OCI-LY7 (cell line): ENCODE measurements at places on chromosomes 5 and 9. TPM values are rescaled to one million over a fixed set of nuclear protein-coding genes. Genes with fewer than 3 reads are reported as not detected.

The B4GALT1 gene
- total RNA-seq = 38.7 and 43.7 TPM in 2 replicates

The PKD2L2 gene
- total RNA-seq = not detected in 2 replicates

The ITGA2 gene
- total RNA-seq = 0.09 TPM in 1 of 2 replicates, not detected in the other

The WHRN gene
- total RNA-seq = 2.1 TPM in 2 replicates

The FCN2 gene
- total RNA-seq = not detected in 2 replicates

GRCh38 chr5:73858054-73858453 is 232.1 kb downstream of the ARHGEF28 start:
- no peak for DNase-seq

DNA sequence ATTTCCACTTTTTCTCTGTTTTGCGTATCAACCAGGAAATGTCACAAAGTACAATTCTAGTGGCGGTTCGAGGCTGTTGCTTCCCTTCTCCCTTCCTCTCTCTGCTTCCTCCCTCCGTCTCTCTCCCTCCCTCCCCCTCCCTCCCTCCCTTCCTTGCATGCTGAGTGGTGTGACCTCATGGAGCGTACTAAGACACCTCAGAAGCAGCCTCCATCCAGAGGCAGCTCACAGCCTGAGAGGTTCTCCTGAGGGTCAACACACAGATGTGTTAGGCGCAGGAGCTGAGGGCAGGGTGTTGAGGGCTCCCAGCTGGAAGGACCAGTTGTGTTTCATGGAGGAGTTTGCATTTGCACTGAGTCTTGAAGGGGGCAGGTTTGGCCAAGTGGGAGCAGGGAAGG is 57.7 kb downstream of the COL5A1 start:
- no peak for DNase-seq

GRCh38 chr5:36045895-36046294 is 20.8 kb downstream of the UGT3A2 start:
- no peak for DNase-seq

- DNase-seq = no peak
Measured at GRCh38 chr5:97549496-97549895, 366.4 kb upstream of the RIOK2 start.

DNA sequence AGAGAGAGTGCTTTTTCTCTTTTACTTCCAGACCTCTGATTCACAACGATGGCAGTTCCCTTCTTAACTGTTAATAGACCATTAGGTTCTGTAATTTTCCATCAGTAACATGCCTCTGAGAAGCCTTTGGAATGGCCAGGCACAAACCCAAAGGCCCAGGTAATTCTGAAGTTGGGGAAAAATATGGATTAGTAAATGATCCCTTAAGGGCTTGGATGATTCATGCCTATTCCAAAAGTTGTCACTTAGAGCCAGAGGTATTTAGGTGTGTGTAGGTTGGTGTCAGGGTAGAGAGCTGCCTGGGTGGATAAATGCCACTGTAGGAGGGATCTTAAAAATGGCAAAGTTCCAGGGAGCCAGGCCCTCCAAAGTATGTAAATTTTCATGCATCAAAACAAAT is 228.8 kb downstream of the PLK2 start:
- DNase-seq = no peak

- DNase-seq = no peak
Measured at GRCh38 chr9:20358207-20358606, 264.1 kb downstream of the MLLT3 start.

GRCh38 chr9:112252194-112252593 is 77.1 kb upstream of the SUSD1 start:
- no peak for DNase-seq

GRCh38 chr9:132239999-132240840 is 78.4 kb downstream of the NTNG2 start:
- no peak for DNase-seq

DNA sequence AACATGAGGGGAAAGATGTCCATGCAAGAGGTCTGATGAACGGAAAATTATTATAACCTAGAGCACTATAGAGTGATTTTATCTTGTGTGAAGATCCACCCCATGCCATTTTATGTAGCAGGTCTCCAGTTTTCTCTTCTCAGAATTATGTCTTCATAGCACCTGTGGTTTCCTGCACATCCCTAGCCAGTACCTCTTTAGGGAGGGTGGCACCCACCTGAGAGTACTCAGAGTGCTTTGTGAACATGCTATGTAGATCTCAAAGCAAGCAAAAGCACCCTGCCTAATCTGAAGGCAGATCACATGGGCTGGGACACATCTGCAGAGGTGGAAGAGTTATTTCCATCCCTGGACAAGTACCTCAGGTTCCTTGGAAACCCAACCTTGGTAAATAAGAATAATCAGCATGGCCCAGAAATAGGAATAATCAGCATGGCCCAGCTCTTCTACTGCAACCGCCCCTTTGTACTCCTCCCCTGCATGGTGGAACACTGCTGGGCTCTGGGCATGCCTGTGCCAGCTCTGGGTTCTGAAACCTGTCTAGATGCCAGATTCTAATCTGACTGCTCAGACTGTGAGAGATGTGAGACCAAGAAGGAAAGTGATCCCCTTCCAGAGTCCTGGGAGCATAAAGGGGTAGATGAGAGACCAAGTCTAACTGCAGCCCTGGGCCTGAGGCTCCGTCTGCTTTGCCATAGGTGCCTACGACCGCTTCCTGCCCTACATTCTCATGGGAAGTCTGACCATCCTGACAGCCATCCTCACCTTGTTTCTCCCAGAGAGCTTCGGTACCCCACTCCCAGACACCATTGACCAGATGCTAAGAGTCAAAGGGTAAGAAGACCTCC is 23.7 kb downstream of the SLC22A5 start:
- DNase-seq = no peak
